ENCODE measurements at places on chromosomes 5 and 9.

DNA sequence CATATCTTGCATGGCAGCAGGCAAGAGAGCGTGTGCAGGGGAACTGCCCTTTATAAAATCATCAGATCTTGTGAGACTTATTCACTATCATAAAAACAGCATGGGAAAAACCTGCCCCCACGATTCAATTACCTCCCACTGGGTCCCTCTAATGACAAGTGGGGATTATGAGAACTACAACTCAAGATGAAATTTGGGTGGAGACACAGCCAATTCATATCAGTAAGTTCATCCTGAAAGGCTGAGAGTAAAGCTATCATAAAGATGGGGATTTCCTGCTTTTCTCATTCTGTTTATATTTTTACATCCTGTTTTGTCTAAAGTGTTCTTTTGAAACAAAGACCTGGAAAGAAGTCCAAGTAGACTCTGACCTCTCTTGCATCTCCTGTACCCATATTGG is 28.9 kb upstream of the IL33 start:
- DNase-seq = no peak

- DNase-seq = no peak
Measured at GRCh38 chr9:114759512-114760341, 46.1 kb downstream of the TNFSF15 start.

- DNase-seq = no peak
Measured at GRCh38 chr5:37417347-37417746, 38.2 kb downstream of the WDR70 start.

- no peak for DNase-seq
Measured at GRCh38 chr5:560792-561166, 36.5 kb upstream of the SLC9A3 start.

- DNase-seq = no peak
Measured at GRCh38 chr5:149389552-149390495, 10.7 kb upstream of the IL17B start.

GRCh38 chr5:43352131-43352530 is 38.9 kb upstream of the HMGCS1 start:
- no peak for DNase-seq

DNA sequence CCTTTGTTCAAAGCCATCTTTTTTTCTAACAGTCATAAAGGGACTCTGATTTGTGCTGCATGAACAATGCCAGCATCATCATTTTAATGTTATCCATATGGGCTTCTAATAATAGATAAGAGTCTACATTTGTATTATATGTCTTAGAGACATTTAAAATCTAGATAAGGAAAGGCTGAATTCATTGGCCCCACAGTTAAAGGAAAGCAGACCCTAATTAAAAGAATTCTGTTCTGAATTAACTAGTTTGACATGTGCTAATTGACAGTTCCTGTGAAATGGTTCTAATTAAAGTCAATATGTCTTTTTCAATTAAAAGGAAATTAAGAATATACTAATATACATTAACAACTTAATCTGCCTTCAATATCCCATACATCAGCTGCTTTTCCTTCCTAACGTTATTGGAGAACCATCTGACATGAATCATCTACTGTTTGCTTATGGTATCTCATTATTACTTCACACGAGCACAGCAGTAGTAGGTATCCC is 104.7 kb downstream of the NR2F1-AS1 start:
- no peak for DNase-seq

- DNase-seq = no peak
Measured at GRCh38 chr9:14263707-14264483, 50.0 kb downstream of the NFIB start.

- DNase-seq = no peak
Measured at GRCh38 chr5:6493681-6494454, 45.2 kb downstream of the UBE2QL1 start.

DNA sequence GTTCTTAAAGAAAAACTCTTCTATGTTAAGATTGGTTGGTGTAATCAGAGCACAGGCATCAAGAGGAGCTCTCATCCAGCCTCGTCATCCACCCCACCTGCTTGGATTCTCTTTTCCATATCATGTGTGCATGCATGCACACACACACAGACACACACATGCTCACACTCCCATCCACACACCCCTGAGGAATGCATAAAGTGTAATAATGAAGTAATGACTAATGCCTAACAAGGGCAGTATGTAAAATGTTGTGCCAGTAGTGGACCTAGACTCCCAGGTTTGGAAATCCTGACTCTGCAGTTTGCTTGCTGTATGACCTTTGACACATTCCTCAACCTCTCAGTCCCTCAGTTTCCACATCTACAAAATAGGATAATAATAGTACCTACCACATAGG is 280.0 kb upstream of the ANKRD55 start:
- no peak for DNase-seq

DNA sequence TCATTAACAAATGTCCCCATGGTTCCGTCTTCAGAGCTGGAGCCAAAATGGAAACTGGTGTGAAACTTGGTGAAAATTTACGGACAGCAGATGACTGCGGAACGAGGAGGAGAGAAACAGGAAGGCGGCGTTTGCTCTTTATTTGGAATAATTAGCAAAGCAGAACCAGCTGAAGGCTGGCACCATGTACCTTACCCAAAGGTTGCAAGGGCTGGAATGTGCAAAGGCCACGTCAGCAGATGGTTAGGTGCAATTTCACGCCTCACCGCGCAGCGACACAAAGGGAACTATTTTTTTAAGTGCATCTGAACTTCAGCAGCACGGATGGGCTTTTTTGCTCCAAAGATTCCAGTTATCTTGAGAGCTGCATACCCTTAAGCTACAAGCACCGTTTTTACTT is 127.4 kb downstream of the COL23A1 start:
- no peak for DNase-seq

GRCh38 chr5:139186752-139187326 is 11.3 kb downstream of the SIL1 start:
- DNase-seq = no peak

- DNase-seq = no peak
Measured at GRCh38 chr5:5461012-5461411, 38.5 kb downstream of the ICE1 start.

DNA sequence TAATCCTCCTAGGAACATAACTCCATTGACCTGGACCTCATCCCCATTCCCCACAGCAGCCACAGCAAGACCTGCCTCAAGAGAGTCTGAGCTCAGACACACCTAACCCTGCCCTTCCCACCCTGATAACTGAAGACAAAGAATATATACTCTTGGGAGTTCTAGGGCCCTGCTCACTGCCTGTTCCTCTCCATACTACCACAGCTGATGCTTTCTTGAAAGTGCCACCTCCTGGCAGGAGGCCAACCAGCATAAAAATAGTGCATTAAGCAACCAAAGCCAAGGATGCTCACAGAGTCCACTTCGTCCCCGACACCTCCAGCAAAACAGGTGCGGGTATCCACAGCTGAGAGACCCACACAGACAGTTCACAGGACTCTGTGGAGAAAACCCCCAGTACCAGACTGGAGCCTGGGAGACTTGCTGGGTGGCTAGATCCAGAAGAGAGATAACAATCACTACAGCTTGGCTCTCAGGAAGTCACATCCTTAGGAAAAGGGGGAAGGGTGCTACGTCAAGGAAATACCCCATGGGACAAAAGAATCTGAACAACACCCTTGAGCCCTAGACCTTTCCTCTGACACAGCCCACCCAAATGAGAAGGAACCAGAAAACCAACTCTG is 23.5 kb downstream of the FAM114A2 start:
- no peak for DNase-seq

DNA sequence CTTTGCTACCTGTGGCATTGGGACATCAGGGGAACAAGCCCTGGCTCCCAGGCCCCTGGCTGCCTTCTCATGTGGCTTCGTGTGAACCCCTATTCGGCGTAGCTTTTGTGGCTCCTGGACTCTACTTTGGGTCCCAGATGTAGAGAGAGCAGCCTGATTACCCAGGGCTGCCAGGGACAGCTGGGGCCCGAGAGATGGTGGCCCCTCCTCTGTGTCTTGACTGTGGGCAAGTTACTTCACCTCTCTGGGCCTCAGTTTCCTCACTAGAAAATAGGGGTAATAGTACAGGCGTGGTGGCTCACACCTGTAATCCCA is 2.0 kb downstream of the PKN3 start:
- no peak for DNase-seq
